Fibroblast of skin of back (primary cell): ENCODE measurements at places on chromosomes 1 and 21.

DNA sequence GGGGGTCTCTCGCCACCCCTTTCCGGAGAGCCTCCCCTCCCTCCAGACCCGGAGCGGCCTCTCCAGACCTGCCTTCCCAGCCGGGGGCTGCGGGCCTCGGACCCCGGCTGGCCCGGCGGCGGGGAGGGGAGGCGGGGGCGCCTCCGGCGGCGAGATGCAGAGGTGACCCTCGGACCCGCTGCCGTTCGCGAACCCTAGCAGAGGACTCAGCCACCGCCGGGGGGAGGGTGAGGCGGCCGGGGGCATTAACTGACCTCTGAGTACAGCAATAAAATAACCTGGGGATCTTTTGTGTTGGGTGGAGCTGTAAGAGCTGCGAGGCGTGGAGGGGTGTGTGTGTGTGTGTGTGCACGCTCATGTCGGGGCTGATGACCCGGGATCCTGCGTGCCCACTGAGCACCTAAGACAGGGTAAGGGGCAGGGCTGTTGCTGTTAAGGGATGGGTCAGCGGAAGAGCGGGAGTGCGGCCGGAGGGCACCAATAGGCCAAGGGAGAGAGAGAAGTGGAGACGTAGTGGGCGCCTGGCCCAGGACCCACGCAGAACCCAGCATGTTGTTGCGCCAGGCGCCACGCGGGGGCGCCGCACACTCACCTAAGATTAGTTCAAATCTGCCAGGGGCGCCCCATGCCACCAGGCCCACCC lies 6.3 kb downstream of the HAPLN2 start:
- no peak for DNase-seq

DNA sequence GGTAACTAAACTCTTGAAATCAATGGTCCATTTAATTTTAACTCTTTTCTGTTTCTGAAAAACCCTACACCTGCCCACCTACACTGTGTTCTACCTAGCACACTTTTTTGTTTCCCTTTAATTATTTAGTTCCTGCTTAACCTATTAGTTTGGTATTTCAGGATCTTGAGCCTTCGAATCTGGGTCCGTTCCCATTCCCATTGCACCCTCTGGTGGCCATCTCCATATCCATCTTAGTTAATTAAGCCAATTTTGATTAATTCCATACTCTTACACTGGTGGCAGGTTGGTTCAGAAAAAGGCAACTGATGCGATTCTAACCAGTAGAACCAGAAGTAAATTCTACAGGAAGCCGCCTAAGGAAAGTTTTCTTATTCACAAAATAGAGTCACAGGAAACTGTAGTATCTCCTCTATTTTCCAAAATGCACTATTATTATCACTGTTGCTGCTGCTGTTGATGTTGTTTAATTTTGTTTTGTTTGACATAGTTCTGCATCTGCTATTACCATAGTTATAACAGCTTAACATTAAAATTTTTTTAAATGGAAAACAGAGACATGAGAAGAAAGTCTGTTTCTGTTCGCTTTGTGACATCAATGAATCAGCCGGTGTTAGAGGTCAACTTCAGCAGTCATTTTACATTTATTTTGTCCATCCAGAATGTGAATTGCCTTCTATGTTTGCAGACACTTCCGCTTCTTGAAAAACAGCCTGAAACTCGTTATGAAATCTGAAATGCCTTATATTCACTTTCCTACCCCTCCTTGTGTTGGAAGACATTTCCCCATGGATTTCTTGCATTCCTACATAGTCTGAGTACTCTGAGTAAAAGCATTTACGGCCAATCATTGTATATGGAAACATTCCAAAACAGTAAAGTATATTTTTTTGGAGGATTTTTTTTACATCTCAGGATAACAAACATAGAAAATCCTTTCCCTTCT lies 115.5 kb upstream of the NCAM2 start:
- DNase-seq = peak; percentile 81

- no peak for DNase-seq
Observed at GRCh38 chr1:202264726-202265125, 71.1 kb downstream of the LGR6 start.

- peak; percentile 99 for DNase-seq
Observed at GRCh38 chr1:31955917-31956736, 18.0 kb upstream of the PTP4A2 start.

DNA sequence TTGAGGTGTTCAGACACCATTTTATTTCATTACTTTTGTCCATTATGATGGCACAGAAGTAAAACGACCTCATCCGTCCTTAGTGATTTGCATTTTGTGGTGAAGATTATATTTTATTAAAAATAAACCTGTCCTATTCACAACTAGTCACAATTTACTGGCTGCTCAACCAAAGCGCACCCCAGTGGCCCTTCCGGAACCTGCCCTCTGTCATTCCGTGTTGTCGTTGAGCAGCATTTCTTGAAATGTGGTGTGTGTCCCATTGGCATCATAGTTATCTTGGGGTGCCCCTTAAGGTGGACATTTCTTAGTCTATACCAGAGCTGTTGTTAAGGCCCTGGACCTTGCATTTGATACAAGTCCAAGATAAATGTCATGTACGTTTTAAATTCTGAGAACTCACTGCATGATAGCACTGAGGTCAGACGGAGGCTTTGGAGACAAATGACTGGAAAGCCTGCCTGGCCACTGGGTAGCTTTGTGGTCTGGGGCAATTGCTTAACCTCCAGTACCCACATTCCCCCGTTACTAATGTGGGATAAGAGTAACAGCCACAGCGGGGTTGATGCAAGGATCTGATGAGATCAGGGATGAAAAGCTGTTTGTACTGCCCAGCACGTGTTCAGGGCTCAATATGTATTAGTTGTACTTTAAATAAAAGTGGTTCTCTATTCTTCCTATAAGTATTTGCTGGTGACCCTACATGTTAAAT lies 36.2 kb downstream of the BACH1 start:
- no peak for DNase-seq

GRCh38 chr1:190205713-190206112 lies 272.0 kb downstream of the BRINP3 start:
- peak; percentile 69 for DNase-seq

- no peak for DNase-seq
Observed at GRCh38 chr1:26218906-26219494, 15.0 kb upstream of the CEP85 start.

- peak; percentile 61 for DNase-seq
Observed at GRCh38 chr1:28104866-28105467, 16.6 kb upstream of the EYA3 start.

- no peak for DNase-seq
Observed at GRCh38 chr1:21875621-21876063, 61.5 kb downstream of the HSPG2 start.
